ENCODE measurements at places on chromosomes 7 and 10. TPM values are rescaled to one million over a fixed set of nuclear protein-coding genes. Genes with fewer than 3 reads are reported as not detected.

The NUTM2A gene
- total RNA-seq = 0.96 TPM

The TRIL gene
- not detected for total RNA-seq

The TET1 gene
- total RNA-seq = 1.4 TPM

DNA sequence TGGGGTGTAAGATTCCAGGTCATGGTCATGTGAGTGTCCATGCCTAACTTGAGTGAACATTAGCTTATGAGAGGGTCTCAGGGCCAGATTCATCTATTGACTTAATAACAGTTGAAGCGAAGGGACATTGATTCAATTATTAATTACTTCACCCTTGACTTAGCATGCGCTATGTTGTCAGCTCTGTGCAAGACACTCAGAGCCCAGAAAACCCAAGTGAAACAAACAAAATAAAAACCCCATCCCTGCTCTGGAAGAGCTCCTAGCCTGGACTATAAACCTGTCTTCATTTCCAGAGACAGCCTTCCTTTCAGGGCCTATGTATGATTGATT, 66.0 kb upstream of the TNS3 start:
- no peak for DNase-seq

DNA sequence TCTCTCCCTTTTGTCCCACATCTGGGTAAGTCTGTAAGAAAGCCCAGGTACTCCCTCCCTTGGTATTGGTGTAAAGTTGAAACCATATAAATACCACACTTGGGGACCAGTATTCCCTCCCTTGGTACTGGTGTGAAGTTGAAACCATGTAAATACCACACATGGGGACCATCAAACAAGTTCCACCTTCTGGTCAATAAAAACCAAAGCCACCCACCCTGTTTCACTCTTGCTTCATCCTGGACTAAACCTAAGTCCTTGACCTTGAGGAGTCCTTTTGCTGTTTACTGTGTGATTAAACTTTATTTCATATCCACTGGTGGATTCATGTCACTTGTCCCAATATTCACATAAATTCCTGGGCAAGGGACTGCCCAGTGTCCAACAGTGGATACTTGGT, 8.4 kb downstream of the P4HA1 start:
- DNase-seq = no peak

GRCh38 chr10:30349967-30350735, 1.1 kb upstream of the MTPAP start:
- DNase-seq = no peak

DNA sequence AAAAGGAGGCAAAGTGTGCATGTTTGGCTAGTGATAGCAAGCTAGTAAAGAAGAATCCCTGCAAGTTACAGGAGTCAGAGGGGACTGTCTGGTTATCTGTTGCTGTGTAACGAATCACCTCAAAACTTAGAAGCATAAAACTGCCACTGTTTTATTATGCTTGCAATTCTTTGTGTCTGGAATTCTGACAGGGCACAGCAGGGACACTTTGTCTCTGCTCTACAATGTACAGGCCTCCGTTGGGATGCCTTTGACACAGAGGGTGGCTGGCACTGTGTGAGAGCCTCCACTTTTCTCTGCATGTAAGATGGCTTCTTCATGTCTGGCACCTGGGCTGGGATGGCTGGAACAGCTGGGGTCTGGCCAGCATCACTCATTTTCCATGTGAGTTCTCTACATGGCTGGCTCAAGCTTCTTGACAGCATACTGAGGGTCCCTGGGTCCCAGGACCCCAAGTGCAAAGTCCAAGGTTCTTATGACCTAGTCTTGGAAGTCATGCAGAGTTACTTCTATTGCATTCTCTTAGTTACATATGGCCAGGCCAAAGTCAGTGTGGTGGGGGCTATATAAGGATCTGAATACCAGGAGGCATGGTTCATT, 276.9 kb downstream of the RPS24 start:
- DNase-seq = no peak

GRCh38 chr10:37488792-37489657, 363.6 kb downstream of the ANKRD30A start:
- DNase-seq = no peak

DNA sequence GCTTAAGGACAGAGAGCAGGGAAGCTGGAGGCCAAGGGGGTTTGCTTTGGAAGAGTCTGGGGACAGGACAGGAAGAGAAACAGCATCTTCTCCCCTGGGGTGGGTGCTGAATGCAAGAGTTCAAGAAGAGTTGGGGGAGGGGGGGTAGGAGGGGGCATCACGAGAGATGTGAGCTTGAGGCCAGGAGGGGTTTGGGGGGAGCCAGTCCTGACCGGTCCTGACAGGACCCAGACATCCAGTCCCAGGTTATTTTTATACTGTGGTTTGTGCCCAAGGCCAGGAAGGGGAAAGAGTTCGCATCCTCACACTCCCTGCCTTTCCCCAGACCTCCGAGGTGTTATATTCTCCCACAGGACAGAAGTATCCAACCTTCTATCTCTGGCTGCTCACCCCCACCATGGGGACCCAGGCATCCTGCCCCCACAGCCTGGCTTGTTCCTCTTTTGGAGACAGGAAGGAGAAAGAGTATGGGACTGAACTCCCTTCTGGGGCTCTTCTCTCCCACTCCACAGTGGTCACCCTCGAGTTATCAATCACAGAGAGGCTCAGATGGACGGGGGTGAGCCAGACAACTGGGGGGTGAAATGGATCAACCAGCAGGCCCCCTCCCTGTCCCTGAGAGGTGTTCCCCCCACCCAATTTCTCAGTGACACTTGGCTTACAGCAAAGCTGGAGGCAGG, 2.8 kb downstream of the TSC22D4 start:
- no peak for DNase-seq

DNA sequence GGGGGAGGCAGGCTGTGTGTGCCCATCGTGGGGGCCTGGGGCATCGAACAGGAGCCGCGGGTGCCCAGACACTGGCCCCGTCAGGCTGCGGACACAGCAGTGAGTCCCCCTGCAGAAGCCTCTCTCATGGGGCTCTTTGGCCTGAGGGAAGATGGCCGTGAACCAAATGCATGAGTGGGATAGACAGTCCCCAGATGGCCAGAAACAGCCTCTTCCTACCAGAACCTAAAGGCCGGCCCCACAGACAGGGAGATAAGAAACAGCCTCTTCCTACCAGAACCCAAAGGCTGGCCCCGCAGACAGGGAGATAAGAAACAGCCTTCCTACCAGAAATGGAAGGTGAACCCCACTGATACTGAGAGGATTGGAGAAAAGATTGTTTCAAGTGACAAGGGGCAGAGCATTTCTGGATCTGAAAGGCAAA, 16.6 kb downstream of the IDI2 start:
- no peak for DNase-seq

DNA sequence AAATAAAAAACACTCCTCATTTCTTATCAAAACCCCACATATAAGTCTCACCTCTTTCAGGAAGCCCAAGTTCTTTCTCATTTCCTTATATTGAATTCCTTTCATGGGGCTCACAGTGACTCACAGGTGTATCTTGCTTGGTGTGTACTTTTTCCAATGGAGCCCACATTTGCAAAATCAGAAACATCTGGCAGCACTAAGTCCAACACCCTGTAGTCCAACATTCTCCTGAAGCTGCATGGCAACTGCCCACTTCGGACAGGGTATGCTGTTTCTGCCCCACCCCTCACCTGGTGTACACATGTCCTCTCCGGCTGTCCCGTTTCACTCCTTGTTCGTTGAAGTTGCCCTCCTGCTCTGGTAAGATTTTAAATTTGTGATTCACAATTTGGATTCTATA, 544.1 kb downstream of the SORCS3 start:
- no peak for DNase-seq

DNA sequence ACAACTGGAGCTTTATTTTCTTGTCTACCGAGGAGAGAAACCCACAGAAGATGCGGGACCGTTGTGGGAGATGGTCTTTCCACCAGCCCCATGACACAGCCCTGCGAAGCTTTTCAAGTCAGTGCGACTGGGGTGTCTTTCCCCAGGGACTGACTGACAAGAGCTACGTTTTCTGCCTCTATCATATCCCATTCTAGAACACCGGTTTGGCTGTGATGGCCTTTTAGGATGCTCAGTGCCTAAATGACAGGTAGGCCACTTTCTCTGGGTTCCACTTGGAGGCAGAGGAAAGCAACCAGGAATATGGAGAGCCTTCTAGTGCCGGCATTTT, 16.9 kb downstream of the SLC13A4 start:
- DNase-seq = no peak

DNA sequence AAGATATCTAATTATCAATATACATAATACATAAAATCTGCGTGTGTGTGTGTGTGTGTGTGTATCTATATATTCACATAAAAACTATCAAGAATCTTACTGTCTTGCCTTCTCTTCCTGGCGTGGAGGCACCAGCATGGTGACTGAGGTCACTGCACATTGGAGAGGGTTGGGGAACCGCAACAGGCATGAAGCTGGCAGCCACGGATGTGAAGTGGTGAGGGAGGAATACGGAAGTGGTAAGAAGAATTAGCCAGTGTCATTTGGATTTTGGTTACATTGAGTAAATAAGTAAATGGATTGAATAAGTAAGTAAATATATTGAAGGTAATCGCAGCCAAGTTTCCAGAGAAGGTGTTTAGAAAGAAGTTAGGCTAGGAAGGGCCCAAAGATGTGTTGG, 85.1 kb downstream of the TRIM24 start:
- DNase-seq = no peak

All from B cell (primary cell).